ENCODE measurements at places on chromosomes 4 and X.

DNA sequence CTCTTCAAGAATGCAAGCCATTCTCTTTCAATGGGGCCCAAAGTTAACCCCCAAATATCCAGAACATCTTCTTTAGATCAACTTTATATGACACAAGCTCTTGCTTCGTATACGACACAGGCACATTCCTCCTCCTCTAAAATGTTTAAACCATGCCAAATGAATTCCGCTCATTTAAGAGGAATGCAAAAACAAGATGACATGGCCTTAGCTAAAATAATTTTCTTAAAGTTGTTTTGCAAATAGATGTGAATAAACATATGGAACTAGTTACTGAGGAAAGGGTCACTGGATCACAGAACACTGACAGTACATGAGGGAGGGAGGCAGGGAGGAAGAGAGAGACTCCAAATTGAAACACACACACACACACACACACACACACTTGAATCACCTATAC lies 97.4 kb downstream of the RASL11B start:
- no peak for DNase-seq

DNA sequence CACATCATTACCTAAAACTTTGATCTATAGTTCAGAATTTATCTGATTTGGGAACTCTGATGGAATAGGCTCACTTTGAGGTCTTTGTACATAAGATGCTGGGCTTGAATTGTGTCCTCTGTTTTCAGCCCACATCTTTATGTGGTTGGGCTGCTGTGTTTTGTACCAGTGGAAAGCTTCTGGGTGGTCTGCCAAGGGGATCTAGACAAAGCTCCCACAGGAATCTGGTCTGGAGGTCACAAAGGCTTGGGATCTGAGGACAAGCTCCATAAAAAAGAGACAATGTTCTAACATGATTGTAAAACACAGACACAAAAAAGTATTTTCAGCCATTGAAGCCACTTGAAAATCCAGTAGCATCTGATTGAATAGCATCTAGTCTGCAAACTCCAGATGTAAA lies 393.5 kb upstream of the PITX2 start:
- DNase-seq = no peak

GRCh38 chr4:87060957-87061356 lies 126.1 kb downstream of the AFF1 start:
- no peak for DNase-seq

DNA sequence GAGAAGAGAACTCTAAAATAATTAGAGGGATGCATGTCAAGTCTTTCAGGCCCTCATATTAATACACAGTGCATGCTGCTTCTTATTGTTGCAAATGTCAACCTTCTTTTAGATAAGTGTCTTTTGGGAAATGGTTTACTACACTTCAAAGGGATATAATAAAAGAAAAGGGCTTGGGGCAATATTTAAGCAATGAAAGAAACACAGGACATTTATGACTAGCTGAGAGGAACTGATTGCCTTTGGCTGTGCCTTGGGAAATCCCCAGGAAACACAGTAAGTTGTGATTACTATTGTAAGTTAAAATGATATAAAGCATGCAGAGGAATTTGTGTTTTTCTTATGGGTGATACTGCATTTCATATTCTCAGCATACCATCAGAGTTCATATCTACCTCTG lies 1036.2 kb upstream of the GRID2 start:
- DNase-seq = no peak

DNA sequence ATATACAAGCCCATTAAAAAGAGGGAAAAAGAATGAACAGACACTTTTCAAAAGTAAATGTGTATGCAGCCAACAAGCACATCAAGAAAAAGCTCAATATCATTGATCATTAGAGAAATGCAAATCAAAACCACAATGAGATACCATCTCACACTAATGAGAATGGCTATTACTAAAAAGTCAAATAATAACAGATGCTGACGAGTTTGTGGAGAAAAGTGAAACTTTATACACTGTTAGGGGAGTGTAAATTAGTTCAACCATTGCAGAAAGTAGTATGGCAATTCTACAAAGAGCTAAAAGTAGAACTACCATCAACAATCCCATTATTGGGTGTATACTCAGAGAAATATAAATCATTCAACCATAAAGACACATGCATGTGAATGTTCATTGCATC lies 203.0 kb downstream of the ARAP2 start:
- no peak for DNase-seq

DNA sequence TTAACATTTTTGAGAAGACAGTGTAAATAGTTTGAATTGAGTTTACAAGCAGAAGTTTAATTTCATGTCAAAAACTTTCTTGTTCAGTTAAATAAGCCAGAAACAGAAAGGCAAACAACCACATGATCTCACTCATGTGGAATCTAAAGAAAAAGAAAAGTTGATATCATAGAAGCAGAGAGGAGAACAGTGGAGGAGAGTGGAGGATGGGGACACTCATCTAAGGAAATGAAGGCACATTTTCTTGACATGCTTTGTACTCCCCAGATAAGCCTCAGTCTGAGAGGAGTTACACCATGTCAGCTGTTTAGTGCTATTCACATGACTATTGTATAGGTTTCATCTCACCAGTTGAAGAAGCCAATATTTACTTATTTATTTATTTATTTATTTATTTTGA lies 13.5 kb downstream of the SNCA start:
- DNase-seq = no peak

GRCh38 chrX:45517090-45517973 lies 316.7 kb upstream of the DIPK2B start:
- DNase-seq = no peak

DNA sequence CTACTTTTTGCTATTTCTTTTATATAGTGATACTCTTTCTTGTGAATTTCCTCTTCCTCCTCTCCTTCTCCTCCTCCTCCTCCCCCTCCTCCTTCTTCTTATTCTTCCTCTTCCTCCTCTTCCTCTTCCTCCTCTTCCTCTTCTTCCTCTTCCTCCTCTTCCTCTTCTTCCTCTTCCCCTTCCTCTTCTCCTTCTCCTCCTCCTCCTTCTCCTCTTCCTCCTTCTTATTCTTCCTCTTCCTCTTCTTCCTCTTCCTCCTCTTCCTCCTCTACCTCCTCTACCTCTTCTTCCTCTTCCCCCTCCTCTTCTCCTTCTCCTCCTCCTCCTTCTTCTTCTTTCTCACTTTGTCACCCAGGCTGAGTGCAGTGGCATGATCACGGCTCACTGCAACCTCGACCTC lies 36.3 kb upstream of the RBMX start:
- no peak for DNase-seq

GRCh38 chrX:10988653-10989052 lies 122.5 kb upstream of the HCCS start:
- DNase-seq = no peak

DNA sequence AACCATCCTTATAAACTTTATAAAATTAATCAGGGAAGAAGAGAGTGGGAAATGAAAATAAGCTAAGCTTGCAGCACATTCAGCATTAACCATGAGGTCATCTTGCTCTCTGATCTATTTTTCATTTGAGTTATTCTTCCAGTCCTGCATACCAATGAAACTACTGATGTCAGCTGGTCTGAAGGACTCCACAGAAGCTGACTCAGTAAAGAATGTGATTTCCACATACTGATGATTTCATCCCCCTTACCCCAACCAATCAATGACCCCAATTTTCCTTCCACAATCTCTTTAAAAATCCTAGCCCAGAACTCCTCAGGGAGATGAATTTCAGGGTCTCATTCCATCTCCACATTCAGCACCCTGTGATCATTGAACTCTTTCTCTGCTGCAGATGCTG lies 18.8 kb upstream of the DSPP start:
- DNase-seq = no peak

DNA sequence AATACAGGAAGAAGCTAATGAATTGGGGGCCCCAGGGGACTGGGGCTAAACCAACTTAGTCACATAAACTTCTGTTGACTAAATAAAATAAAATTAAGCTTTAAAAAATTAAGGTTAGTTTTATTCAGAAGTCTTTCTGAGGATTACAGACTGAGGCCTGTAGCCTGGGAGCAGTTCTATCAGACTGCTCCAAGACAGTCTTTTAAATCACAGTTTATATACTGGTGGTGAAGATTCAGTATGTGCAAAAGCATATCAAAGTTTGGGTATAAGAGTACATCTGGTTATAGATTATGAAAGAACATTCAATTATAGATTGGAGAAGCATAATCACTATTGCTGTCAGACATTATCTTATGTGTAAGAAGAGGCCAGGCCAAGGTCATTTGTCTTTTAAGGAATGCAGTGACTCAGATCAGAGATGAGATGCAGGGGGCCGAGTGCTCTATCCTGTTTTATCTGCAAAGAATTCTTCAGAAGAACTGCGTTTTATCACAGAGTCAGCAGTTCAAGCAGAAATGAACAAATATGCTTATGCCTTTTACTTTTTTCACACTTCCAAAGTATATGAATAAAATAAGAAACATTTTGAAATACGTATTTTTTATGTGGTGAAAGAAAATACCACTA lies 109.4 kb downstream of the PDHA2 start:
- no peak for DNase-seq

- no peak for DNase-seq
Measured at GRCh38 chr4:128068918-128069317, 7.8 kb downstream of the LARP1B start.

DNA sequence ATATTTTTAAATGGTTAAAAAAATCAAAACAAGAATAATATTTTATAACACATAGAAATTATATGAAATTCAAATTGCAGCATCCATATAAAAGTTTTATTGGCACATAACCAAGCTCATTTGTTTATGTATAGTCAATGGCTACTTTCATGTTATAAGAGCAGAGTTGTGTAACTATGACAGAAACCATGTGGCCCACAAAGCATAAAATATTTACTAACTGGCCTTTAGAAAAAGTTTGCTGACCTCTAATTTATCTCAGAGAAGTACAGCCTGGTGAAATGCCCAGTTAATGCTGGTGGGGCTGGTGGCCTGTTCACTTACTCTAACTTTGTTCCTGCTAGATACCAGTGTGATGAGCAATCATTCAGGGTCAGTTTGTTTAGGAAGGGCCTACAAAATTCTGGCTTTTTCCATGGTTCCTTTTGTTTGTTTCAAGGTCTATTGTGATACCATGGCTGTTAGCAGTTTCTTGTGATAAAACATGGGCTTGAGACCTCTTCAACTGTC lies 104.6 kb downstream of the PPP1R2C start:
- no peak for DNase-seq

DNA sequence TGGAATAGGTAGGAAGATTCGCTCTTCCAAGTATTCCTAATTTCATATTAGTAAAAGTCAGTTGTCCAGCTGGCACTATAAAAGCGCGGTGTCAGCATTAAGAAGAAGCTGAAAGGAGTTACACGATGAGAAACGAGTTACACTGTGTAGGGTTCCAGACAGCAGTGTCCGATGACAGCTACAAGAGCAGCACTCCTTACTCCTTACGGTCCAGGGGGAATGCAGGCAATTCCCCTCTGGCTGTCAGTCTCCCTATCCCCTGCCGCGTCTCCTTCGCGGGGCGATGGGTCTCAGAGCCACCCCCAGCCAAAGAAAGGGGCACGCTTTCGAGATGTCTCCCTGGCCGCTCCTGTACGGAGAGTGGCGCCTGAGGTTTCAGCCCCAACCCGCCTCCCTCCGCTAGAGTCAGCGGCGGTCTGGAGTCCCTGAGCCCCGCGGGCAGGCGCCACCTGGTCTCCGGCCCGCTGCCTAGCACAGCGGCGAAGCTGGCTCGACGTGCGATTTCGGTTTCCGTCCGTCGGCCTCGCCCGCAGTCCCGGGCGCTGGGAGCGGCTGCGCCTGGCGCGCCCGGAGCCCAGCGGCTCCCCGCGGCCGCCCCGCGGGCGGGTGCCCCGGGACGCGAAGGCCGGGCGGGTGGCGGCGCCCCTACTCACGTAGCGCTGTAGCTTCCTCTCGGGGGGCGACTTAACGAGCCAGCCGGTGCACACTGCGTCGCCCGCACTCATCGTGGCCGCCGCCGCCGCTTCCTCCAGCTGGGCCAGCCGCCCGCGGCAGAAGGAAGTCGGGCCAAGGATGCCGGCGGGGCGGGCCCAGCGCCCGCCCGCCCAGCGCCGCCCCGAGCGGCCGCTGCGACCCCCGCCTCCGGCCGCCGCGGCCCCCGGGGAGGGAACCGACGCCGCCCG lies at the start of gene GAB3:
TSS of gene GAB3 (minus strand) at position 777 of the 902 bp plus-strand sequence. CDS start at position 725, 52 bp downstream.
- no peak for DNase-seq

DNA sequence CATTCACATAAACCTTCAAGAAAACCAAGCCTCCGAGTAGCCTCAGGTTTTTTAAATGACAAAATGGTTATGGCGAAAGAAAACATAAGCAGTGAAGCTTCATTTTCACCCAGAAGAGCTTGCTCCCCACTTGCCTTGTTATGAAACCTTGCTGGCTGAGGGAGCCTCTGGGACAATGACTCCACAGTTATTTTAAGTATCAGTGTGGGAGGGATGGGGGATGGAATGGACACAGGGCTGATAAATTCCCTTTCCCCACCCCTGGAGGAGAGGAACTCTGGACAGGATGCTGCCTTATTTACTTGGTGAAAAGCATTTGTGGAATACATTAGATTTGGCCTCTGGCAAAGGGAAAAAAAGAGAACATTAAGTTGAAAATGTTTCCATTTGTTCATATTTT lies 220.7 kb upstream of the CNKSR2 start:
- no peak for DNase-seq

DNA sequence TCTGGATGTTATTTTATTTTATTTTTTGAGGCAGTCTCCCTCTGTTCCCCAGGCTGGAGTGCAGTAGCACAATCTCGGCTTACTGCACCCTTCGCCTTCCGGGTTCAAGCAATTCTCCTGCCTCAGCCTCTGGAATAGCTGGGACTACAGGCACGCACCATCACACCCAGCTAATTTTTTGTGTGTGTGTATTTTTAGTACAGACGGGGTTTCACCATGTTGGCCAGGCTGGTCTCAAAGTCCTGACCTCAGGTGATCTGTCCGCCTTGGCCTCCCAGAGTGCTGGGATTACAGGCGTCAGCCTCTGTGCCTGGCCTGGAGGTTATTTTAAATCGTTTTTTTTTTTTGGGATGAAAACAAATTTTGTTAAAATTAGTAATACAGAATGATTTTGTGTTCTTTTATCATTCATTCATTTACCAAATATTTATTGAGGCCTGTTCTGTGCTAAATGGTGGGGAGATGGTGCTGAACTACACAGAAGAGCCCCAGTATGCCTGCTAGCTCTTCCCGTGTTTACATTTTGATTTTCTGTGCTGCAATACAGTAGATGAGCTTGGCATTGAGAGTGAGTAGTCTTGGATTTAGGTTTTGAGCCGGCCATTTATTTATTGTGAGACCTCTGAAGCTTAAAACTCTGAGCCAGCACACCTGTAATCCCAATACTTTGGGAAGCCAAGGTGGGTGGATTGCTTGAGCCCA lies 22.7 kb downstream of the ADD1 start:
- no peak for DNase-seq

DNA sequence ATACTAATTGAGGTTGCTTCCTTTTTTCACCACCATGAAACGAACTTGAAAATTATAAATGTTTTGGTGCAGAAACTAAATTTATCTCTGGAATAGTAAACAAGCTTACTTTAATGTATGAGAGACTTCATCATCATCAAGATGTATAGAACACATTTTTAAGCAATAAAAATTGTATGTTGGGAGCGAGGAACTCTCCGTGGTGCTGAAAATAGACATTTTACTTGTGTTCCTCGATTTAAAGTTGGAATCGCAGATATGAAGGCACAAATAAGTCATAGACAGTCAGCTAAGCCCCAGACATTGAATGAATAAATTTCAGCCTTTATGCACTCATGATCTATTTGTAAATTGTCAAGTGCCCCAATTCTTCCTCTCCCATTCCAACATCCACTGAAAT lies 310.7 kb downstream of the STK32B start:
- DNase-seq = no peak
